Hematopoietic multipotent progenitor cell (in vitro differentiated cells): ENCODE measurements at places on chromosomes 16 and 17. TPM values are rescaled to one million over a fixed set of nuclear protein-coding genes. Genes with fewer than 3 reads are reported as not detected.

Gene CSH1
- total RNA-seq = not detected

Gene GNGT2
- total RNA-seq = 0.27 TPM

Gene GPR142
- 1.3 TPM for total RNA-seq

Gene TMEM132E
- 0.27 TPM for total RNA-seq

Gene SLC13A2
- total RNA-seq = not detected

Gene MRPL38
- 48.7 TPM for total RNA-seq

Gene METRNL
- 36.9 TPM for total RNA-seq

Gene HLF
- total RNA-seq = 35.5 TPM

Gene RETREG3
- 72.2 TPM for total RNA-seq

Gene DLG4
- total RNA-seq = 26.9 TPM

Gene GSG1L
- not detected for total RNA-seq

Gene GUCY2D
- total RNA-seq = 1.9 TPM

Gene NLRC3
- total RNA-seq = 58.7 TPM

Gene CCL16
- total RNA-seq = not detected

Gene TOP2A
- total RNA-seq = 2.4 TPM

Gene AOC2
- total RNA-seq = 1.3 TPM

Gene ACAP1
- total RNA-seq = 109 TPM

Gene PTGES3L
- total RNA-seq = 3.0 TPM

Gene KRTAP3-1
- total RNA-seq = not detected

Gene TMEM114
- total RNA-seq = not detected

Gene AOC3
- 0.27 TPM for total RNA-seq

Gene CACNG5
- total RNA-seq = not detected

Gene GINS2
- 5.4 TPM for total RNA-seq

Gene SRCIN1
- total RNA-seq = under 0.01 TPM

Gene SLC5A10
- 0.81 TPM for total RNA-seq

Gene MT1X
- total RNA-seq = 54.1 TPM

Gene NPIPB13
- total RNA-seq = 1.9 TPM

Gene KRT24
- not detected for total RNA-seq

Gene CHAD
- under 0.01 TPM for total RNA-seq

Gene GRB7
- not detected for total RNA-seq

Gene MPP3
- 1.9 TPM for total RNA-seq

Gene KRTAP3-2
- total RNA-seq = not detected

Gene ZNF19
- total RNA-seq = 3.5 TPM

Gene HSD17B2
- total RNA-seq = under 0.01 TPM

Gene BEAN1
- not detected for total RNA-seq

Gene RASL10B
- total RNA-seq = 2.2 TPM
